ENCODE measurements at places on chromosomes 4 and X. TPM values are rescaled to one million over a fixed set of nuclear protein-coding genes. Genes with fewer than 3 reads are reported as not detected.

The PPP1R2C gene
- not detected for total RNA-seq

The DUSP9 gene
- total RNA-seq: not detected

The NXF2 gene
- not detected for total RNA-seq

The GAGE12E gene
- total RNA-seq: not detected

The SSX7 gene
- total RNA-seq: not detected

The ATOH1 gene
- total RNA-seq: not detected

The NDP gene
- 0.41 TPM for total RNA-seq

Data from fibroblast of the aortic adventitia (primary cell).